Left kidney (tissue), 8 donors: ENCODE measurements at places on chromosomes 2 and 18. TPM values are rescaled to one million over a fixed set of nuclear protein-coding genes. Genes with fewer than 3 reads are reported as not detected.
A peak's percentile ranks its signal among the peaks of the same experiment; 100 is the strongest.

DNA sequence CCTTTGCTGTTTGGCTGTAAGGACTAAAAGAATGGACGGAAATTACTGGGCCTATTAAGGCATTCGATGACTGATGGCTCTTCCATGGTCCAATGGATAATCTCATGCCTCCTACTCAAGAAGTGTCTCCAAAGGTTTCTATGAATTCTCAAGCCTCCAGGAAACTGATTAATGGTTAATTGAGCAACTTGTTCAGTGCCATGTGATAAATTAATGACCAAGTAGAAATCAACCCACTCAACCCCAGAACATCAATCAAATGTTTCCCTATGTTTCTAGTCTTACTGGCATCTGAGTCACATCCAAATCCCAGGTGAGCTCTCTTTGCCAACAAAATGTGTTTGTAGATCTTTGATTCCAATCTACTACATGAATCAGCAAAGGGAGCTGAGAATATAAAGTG lies 103.6 kb downstream of the NXPH2 start:
- DNase-seq: no peak

DNA sequence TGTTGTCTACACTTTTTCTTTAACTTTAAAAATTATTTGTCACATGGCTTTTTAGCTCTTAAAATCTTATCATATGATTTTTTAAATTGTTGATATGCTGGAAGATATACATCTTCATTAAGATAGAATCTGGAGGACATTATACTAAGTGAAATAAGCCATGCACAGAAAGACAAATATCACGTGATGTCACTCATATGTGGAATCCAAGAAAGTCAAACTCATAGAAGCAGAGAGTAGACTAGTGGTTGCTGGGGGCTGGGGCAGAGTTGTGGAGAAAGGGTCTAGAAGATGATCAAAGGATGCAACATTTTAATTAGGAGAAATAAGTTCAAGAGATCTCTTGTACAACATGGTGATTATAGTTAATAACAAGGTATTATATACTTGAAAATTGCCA lies 280.9 kb downstream of the GULP1 start:
- no peak for DNase-seq

GRCh38 chr2:170218931-170219330 lies 41.0 kb downstream of the MYO3B start:
- no peak for DNase-seq

DNA sequence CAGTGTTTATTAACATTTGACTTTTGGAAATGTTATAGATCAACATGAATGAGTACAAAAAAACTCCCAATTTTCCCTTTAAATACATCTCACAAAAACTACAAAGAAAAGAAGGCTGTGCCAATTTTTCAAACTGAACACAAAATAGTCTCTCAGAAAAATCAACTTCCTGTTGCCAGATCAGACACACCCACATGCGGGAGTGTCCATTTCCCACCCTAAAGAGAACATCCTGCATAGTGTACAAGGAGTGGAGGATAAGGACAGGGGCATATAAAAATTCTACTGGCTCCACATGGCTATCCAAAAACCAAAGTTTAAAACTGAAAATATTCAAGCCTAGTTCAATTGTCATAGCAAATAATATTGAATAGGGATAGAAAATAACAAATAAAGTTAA lies 165.3 kb downstream of the ATAD2B start:
- DNase-seq: no peak

DNA sequence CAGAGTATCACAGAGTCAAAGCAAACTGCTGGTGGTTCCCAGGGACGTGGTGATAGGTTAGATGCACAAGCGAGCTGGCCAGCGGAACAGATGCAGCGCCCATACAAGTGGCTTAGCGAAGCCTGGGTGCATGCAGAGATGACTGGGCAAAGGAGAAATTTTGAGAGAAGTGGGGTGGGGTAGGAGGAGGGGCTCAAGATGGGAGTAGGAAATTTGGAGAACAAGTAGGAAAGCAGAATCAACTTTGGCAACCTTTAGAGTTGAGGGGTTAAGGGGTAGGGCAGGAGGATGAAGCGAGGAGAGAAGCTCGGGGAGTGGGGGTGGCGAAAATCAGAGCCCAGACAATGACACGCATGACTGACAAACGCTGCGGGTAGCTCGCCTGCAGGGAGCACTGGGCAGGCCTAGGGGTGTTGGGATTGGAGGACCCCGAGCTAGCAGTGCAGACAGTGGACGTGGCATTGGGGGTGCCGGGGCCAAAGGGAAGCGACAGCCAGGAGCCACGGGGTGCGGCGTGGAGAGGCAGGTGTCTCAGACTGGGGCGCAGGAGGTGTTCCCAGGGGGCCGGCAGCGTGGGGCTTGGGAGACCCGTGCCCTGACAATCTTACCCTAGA lies 431 bp downstream of the FAM98A start:
- no peak for DNase-seq

GRCh38 chr18:51066273-51066672 lies 36.3 kb downstream of the SMAD4 start:
- DNase-seq: no peak

DNA sequence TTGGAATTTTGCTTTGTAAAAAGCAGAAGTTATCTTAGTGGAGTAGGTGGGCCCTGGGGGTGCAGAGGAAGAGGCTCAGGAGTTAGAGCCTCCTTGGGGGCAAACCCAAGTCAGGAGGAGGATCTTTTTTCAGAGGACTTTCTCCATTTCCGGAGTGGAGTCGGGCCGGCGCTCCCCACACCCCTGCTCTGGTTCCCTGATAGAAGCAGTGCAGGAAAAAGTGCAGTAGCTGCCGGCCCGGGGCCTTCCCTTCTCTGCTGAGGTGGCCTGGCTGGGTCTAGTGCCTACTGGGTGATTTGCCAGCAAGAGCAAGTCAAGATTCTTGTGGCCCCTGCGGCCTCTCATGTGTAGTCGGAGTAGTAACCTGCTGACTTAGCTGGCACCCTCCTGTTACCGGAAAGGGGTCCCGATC lies 124.2 kb upstream of the HS6ST1 start:
- no peak for DNase-seq

DNA sequence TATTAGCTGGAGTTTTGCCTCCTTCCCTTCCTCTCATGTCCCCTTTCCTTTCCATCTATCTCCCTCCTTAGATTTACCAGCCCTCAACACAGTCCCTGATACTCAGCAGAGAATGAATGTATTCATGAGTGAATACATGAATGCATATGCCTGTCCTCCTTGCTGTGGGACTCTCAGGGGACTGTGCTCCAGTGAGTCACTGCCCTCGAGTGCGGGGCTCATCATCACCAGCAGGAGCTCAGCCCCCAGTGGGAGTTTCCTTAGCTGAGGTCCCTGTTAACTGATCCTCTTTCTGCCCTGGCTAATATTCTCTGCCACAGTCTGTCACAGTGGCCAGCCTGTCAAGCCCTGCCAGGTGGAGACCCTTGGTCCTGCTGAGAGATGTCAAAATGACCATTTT lies 104.9 kb upstream of the LHCGR start:
- DNase-seq: no peak

DNA sequence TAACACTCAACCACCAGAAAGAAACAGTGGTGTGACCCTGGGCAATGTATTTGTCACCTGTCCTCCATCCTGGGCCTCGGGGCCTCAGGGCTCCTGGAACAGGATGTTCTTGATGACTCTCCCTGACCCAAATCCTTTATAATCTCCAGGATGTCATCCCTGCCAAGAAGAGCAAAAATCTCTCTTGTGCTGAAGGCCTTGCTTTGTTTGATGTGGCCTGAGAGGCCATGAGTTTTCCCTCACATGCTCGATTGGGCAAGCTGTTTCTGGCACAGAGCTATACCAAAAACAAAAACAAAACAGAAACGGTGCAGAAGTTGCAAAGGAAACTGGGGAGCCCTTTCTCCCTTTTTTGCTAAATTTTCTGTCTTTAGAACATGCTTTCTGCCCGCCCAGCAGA lies 35.7 kb upstream of the ST3GAL5 start:
- DNase-seq: no peak

DNA sequence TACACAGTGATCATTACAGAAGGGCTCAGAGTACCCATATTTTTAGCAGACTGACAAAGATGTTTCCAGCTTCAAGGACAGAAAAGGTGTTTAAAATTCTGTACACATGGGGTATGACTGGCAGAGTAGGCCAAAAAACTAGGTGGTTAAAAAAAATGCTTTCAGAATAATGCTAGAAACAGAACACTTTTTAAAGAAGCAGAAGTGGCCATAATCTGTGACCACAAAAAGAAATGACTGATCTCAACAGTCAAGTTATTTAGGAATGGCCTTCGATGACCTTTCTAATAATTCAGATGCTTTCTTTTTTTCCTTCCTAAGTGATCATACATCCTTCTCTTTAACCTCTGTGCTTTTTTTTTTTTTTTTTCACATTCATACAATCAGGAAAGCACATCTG lies 4.1 kb upstream of the AQP4 start:
- no peak for DNase-seq

GRCh38 chr2:47528874-47529273 lies 125.9 kb downstream of the MSH2 start:
- DNase-seq: no peak

DNA sequence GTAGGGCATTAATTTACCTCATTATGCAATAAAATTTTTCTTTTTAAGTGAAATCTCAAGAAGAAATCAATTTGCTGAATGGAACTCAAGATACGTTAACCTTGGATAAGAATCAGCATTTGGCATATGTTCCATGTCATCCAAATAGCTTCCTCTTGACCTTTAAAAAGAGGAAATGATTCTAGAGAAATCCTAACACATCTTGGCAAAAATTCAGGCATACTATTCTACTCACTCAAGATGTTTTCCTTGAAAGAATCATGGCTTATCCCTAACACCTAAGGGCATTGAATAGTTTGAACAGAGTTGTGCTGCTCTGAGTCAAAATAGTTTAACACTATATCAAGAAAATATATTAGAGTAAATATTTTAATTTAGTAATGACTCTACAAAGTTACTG lies 678.0 kb downstream of the EPHA4 start:
- DNase-seq: peak; percentile 14

DNA sequence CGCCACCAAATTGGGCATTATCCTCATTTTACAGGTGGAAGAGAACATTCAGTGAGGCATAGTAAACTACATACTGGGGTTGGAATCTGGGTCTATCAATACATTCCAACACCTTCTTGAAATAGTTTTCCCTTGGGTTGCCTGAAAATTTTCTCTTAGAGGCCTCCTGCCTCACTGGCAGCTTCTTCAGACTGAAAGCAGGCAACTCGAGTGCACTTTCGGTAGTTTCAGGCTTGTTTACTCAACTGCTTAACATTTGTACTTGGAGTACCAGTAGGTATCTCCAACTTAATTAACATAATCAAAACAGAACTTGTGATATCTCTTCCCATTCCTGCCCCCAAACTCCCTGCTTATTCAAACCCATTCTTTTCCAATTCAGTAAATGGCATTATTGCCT lies 36.2 kb upstream of the C2orf74 start:
- DNase-seq: no peak

GRCh38 chr2:133503323-133503722 lies 64.9 kb downstream of the NCKAP5 start:
- no peak for DNase-seq

DNA sequence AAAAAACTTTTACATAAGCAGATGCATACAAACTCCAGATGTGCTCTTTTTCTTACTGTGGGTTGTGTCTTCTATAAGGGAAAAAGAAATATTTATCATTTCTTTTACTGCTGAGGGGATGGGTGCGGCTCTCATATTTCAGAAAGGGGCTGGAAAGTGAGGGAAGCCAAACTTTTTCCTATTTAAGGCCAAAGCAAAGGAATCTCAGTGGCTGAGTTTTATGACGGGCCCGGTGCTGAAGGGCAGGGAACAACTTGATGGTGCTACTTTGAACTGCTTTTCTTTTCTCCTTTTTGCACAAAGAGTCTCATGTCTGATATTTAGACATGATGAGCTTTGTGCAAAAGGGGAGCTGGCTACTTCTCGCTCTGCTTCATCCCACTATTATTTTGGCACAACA lies at the start of gene COL3A1:
TSS of gene COL3A1 (plus strand) at position 210 of the 400 bp plus-strand sequence. CDS start at position 327, 117 bp downstream.
- DNase-seq: peak; percentile 59

- no peak for DNase-seq
Measured at GRCh38 chr2:159892990-159893810, 95.2 kb upstream of the CD302 start.

GRCh38 chr2:188623995-188624643 lies 332.4 kb downstream of the GULP1 start:
- DNase-seq: peak; percentile 20

GRCh38 chr2:198127627-198128026 lies 323.2 kb downstream of the PLCL1 start:
- peak; percentile 38 for DNase-seq

GRCh38 chr2:71340176-71340575 lies 8.6 kb downstream of the ZNF638 start:
- DNase-seq: no peak

- no peak for DNase-seq
Measured at GRCh38 chr2:171176516-171176915, 15.8 kb upstream of the TLK1 start.

DNA sequence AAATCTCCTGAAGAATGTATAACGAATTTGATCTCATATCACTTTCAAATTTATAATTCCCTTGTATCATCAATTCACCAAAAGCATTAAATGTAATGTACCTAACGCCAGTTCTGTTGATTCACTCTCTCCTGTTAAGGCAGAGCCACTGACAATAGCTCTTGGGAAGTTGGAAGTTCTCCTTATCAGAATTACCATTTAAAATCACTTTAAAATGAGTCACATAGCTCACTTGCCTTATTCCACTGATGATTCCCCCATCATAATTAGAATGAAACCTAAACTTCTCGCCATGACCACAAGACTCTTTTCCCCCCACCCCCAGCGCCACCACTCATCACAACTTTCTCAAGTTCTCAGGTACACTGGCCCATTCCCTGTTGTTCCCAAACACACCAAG lies 117.1 kb downstream of the PID1 start:
- DNase-seq: no peak

GRCh38 chr18:4060427-4061281 lies 394.5 kb downstream of the DLGAP1 start:
- DNase-seq: no peak

- DNase-seq: no peak
Measured at GRCh38 chr2:42856891-42857632, 64.7 kb upstream of the HAAO start.

DNA sequence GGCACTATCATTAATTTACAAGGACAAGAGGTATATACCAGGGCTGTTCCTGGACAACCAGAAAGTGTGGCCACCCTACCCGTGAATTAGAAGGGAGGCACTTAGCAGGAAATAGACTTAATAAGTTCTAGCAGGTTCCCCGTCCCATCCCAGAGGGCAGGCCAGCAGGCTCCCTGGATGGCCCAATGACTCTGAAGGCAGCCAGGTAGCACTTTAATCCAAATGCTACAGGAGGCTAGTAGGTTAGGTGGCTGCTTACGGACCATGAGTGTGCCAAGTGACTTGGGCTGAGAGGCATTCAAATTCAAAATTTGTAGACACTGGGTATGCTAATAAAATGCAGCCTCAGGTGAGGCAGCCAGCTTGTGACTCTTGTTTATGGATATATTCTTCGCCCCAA lies 123.9 kb downstream of the UXS1 start:
- no peak for DNase-seq

Gene TMEM200C
- polyA plus RNA-seq: 1.4 TPM

Gene EPHA4
- 65.1 TPM for polyA plus RNA-seq

Gene MAL
- 263 TPM for polyA plus RNA-seq

Gene ANKRD53
- 0.90 TPM for polyA plus RNA-seq

Gene LYPD6B
- 37.2 TPM for polyA plus RNA-seq

Gene CFC1B
- polyA plus RNA-seq: not detected

Gene EIPR1
- polyA plus RNA-seq: 26.3 TPM

Gene LPIN1
- polyA plus RNA-seq: 30.8 TPM

Gene PSMA8
- polyA plus RNA-seq: not detected

Gene PPIG
- 111 TPM for polyA plus RNA-seq

Gene IRS1
- polyA plus RNA-seq: 11.7 TPM

Gene SERPINB3
- polyA plus RNA-seq: 0.12 TPM
